SHP77 (cell line): ENCODE measurements at places on chromosomes 7 and 10.

DNA sequence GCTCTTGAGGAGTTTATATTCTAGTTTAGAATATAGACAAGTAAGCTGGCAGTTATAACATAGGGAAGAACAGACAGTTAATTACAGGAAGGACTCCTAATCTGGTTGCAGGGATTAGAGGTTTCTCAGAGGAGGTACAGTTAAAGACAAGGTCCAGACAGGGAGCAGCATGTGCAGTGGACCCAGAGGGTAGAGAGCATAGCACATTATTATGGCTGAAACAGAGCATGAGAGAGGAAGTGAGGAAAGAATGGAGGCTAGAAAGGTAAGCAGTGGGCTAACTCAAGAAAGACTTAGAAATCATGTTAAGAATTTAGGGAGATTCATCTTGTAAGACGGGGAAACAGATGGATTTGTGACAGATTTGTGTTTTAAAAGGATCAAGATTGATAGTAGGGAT lies 9.7 kb downstream of the MIOS start:
- no peak for DNase-seq

- DNase-seq = no peak
Observed at GRCh38 chr10:119608316-119609155, 11.8 kb upstream of the TIAL1 start.

DNA sequence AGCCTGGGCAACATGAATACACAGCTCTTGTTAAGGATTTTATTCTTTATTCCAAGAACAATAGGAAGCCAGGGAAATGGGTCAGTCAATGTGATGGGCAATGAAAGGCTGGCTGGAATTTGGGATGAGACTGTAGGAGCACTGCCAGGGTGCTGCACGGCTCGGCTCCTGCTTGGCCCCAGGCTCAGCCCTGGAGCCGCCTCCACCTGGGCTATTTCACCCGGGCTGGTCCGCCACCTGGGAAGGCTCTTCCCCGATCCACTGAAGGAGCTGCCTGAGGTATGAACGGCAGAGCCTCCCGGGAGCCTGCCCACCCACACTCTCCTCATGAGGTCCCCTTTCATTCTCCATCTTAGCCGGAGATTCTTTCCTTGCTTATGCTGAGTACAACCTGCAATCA lies 80.4 kb upstream of the KMT2C start:
- DNase-seq = no peak

DNA sequence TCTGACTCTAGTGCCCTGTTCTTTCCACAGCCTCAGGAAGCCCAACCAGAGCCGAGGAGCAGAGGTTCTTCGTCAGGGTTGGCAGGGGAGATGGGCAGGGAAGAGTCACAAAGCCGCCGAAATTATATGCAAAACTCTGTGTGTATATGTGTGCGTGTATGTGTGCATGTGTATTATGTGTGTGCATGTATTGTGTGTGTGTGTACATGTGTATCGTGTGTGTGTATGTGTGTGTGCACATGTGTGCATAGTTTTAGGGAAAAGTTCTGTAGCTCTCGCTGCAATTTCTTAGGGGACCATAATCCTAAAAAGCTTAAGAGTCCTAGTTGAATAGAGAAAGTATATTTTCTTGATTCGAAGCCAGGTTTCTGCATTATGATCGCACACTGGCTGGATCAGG lies 17.0 kb downstream of the DNAJB12 start:
- no peak for DNase-seq

DNA sequence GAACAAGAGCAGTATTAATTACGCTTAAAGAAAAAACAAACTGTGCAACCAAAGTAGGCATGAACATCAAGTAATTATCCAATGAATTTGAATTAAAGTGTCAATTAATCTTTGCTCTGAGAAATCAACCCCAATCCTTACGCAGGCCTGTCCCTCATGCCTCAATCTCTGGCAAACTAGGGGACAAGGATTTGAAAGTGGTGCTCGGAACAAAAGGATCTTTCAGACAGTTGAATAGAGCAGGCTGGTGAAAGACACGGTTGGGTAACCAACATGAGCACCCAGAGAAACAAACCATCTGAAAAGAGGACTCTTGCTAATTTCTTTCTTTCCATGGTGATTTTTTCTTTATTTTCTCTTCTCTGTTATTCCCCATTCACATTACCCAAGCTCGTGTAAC lies 203.5 kb upstream of the PHF14 start:
- no peak for DNase-seq

GRCh38 chr7:33463131-33463530 lies 333.8 kb downstream of the BBS9 start:
- no peak for DNase-seq
